ENCODE measurements at places on chromosomes 1 and 21.
A peak's percentile ranks its signal among the peaks of the same experiment; 100 is the strongest.

DNA sequence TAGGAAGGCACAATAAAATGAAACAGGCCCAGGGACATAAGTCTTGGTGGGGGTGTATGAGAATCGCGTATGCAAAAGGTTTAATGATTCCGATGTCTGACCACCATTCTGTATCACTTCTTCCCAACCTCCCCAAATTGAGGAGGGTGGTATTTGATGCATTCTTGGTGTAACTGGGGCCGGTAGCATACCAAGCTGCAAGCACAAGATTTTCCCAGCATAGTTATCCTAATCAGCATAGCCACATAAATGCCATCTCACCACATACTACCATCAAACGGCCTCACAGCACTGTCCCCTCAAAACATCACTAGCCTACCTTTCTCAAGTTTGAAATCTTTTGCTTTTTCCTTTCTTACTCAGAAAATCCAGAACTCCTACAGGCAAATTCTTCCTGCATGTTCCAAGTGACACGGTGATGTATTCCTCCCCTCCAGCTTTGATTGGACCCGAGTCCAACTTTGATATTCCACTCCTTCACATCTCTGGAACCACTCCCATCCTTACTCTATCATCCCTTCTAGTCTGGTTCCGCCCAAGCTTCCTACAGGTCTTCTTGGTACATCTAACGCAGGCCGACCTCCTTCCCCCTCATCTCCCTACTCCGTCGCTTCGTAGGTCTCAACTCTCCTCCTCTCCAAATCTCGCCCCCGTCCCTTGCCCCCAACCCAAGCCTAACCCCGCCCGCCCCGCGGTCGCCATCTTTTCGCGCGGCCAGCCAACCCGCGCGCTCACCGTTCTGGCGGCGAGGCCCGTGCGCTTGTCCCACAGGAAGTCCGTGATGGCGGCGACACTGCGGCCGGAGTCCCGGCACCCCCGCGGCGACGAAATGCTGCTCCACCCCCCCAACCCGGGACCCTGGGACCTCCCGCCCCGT lies 600 bp downstream of the CLK2 start:
- no peak for DNase-seq

GRCh38 chr1:61287734-61288133 lies 205.4 kb downstream of the NFIA start:
- no peak for DNase-seq

DNA sequence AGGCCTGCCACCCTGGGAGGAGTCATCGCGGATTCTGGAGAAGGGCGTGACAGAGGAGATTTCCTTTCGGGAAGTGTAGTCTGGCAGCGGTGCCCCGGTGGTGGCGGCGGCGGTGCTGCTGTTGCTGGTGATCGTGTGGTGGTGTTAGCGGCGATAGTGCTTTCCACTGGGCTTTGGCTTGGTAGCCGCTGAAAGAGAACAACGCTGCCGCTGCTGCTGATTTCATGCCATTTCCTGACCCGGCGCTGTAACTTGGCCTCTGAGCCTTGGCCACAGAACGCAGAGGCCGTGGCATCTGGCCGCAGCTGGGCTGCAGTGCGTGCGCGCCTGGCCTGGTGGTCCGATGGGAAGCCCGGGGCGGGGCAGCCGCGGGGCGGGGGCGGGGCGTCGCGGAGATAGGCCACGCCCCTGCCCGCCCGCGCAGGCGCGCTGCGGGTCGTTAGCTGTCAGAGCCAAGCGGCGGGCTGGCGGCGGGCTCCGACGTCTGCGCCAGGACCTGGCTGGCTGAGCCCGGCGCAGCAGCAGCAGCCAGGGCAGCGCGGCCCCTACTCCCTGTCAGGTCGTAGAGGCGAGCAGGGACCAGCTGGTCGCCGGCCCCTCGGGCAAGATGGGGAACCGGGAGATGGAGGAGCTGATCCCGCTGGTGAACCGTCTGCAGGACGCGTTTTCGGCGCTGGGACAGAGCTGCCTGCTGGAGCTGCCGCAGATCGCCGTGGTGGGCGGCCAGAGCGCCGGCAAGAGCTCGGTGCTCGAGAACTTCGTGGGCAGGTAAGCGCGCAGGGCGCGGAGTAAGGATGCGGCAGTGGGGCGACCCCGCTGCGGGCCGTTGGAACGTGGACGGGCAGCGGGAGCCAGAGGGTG lies at the start of gene DNM3:
DNM3 (plus strand) TSS at position 449 of the 861 bp plus-strand sequence; CDS start at position 608, 159 bp downstream.
- DNase-seq: peak; percentile 58

GRCh38 chr1:238738892-238739291 lies 647.5 kb upstream of the CHRM3 start:
- no peak for DNase-seq

GRCh38 chr1:200005165-200005564 lies 22.3 kb upstream of the NR5A2 start:
- no peak for DNase-seq

DNA sequence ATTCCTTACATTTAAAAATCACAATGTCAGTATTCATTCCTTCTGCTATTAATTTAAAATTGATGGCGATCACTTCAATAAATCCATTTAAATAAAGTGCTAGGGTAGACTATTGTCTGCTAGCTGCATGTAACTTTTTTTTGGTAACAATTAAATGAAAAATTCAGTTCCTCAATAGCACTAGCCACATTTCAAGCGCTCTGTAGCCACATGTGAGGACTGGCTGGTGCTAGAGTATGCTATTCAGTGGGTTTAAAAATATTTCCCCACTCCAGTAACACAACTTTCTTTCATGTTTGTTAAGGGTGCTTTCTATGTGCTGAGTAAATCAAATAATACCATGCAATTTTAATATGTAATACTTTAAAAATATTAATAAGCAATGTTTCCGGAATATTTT lies 108.2 kb downstream of the LTN1 start:
- DNase-seq: no peak

GRCh38 chr1:64318428-64318827 lies 115.0 kb downstream of the UBE2U start:
- DNase-seq: no peak

DNA sequence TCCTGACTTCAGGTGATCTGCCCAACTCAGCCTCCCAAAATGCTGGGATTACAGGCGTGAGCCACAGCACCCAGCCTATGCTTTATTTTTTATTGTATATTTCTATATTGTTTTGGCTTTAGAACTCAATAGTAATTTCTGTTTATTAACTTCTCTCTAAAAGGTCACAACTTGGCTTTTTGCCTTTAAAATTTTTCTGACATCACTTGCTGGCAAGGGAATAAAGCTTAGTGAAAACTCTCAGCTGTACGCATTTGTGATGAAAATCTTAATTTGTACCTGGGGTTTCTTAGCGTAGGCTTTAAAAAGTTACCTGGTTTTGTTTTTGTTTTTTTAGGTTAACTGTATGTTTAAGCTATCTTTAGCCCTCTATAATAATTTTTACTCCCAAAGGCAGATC lies 36.2 kb downstream of the B3GALNT2 start:
- DNase-seq: no peak

GRCh38 chr1:203627398-203627797 lies 766 bp downstream of the ATP2B4 start:
- DNase-seq: no peak

- no peak for DNase-seq
Observed at GRCh38 chr1:163250382-163250974, 47.8 kb upstream of the RGS5 start.

- no peak for DNase-seq
Observed at GRCh38 chr1:23389837-23390321, 20.2 kb upstream of the ZNF436 start.

DNA sequence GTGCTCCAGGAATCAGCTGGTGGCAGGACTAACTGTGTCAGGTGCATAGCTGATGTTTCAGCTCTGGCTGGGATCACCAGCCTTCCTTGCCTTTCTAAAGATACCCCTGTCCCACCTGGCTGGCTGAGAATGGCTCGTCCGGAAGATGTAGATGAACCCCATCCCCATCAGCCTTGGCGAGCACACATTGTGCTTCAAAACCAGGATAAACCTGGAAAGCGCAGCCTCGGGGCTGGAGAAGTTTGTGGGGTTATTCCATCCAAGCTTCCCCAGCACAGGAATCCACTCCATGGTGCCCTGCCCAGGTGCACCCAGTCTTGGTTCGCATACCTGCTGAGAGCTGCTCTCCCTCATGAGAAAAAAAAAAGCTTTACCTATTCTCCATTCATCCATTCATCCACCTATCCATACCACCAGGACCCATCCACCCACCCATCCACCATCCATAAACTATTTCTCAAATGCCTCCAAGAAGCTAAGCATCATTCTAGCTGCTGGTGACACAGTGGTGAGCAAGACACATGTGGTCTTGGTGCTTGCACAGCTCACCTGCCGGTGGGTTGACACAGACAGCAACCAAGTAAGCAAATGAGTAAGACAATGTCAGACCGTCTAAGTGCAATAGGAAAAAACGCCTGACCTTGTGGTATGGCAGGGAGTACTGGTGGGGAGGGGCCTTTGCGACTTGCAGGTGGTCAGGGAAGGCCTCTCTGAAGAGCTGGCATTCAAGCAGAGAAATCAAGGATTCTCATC lies 94.0 kb downstream of the DMRTB1 start:
- DNase-seq: no peak

DNA sequence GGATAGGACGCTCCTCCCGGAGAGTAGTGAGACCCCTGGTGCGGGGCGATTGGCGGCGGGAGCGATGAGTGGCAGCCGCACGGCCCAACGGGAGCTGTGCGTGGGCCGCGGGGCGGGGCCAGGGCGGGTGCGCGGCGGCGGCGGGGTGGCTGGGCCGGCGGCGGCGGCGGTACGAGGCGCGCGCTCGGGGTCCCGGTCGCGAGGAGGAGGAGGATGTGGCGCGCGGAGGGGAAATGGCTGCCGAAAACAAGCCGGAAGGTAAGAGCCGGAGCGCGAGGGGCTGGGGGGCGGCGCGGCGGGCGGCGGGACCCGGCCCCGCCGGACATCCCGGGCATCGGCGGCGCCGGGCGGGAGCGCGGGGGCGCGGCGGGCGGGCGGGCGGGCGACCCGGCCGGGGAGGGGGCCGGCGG lies at the start of gene CAMTA1:
CAMTA1 (plus strand) TSS at position 137 of the 410 bp plus-strand sequence; CDS start at position 214, 77 bp downstream.
- DNase-seq: no peak

GRCh38 chr1:175072099-175072951 lies 4.7 kb downstream of the TNN start:
- DNase-seq: no peak

GRCh38 chr1:156602557-156602993 lies 1.3 kb upstream of the GPATCH4 start:
- DNase-seq: no peak

GRCh38 chr1:41358131-41359021 lies 2.9 kb upstream of the FOXO6 start:
- no peak for DNase-seq

GRCh38 chr1:229058111-229058561 lies 212.8 kb upstream of the RAB4A start:
- no peak for DNase-seq
